Activated T-cell treated with anti-CD3 and anti-CD28 coated beads, Interleukin-2, amount 50 U/mL, for 72 hours (primary cell): ENCODE measurements at places on chromosomes 12 and 14. TPM values are rescaled to one million over a fixed set of nuclear protein-coding genes. Genes with fewer than 3 reads are reported as not detected.
A peak's percentile ranks its signal among the peaks of the same experiment; 100 is the strongest.

IKBIP gene
- 20.4 TPM for total RNA-seq

APOF gene
- total RNA-seq: 0.28 TPM

DNA sequence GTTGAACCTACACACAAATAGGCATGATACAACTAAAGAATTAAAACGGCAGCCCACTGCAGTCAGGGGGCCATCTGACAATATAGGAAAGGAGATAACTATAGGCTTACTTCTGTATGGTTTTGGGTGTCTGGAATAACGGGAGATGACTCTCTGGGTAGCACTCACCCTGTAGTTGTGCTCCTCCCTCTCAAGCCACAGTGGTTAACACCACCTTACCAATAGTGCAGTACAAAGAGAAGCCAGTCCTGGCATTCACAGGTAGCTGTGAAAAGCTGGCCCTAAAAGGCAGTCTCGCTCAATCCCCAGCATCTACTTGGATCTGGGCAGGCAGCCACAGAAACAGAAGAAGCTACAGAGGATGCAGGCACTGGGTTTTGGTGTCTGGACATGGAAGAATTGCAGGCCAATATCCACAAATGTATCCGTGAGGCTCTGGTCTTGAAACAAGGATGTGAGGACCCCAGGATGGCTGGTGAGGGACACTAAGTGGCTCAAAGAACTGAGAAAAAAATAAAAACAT, 93.0 kb downstream of the DPF3 start:
- no peak overlapping the region for H3K27ac ChIP-seq
- peaks cover 16% of the 10 kb centered on the region for H3K4me1 ChIP-seq
- DNase-seq: no peak
- H3K27me3 ChIP-seq: no peaks in the 10 kb centered on the region
- no peaks in the 10 kb centered on the region for H3K36me3 ChIP-seq

KRT83 gene
- not detected for total RNA-seq

GRCh38 chr12:15155271-15155670, 65.9 kb downstream of the RERG start:
- no peak overlapping the region for H3K4me3 ChIP-seq
- no peak overlapping the region for H3K27ac ChIP-seq
- H3K36me3 ChIP-seq: no peaks in the 10 kb centered on the region
- H3K27me3 ChIP-seq: no peaks in the 10 kb centered on the region
- no peak for DNase-seq
- H3K4me1 ChIP-seq: no peaks in the 10 kb centered on the region

DNA sequence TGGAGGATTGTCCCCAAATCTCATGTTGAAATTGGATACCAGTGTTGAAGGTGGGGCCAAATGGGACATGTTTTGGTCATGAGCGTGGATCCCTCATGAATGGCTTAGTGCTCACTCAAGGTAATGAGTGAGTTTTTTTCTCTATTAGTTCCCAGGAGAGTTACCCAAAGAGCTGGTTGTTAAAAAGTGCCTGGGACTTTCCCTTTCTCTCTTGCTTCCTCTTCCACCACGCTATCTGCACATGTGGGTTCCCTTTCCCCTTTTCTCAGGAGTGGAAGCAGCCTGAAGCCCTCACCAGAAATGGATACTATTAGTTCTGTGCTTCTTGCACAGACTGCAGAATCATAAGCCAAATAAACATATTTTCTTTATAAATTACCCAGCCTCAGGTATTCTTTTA, 465.4 kb downstream of the FSCB start:
- no peak for DNase-seq
- no peak overlapping the region for H3K27ac ChIP-seq
- no peaks in the 10 kb centered on the region for H3K27me3 ChIP-seq
- no peaks in the 10 kb centered on the region for H3K4me1 ChIP-seq
- H3K36me3 ChIP-seq: no peaks in the 10 kb centered on the region

DNA sequence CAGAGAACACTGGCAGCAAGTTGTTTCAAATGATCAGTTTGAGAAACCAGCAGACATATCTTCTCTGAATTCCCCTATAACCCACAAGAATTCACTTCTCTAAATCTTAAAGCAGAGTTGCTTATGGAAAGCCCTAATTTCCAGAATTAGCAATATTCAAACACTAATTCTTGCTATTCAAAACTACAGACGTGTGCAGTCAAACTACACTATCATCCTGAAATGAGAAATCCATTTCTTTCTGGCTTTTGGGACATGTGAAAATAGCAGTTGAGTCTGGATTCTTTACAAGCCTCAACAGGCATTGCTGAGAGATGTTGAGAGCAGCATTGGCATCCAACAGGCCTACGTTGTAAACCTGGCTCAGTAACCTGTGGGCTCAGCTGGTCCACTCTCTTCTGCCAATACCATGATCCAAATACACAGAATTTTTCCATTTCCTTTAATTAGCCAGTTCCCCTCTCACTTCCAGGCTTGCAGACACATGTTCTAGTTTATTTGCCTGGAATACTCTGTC, 74.6 kb upstream of the TMTC1 start:
- H3K27me3 ChIP-seq: no peaks in the 10 kb centered on the region
- H3K36me3 ChIP-seq: no peaks in the 10 kb centered on the region
- H3K4me1 ChIP-seq: no peaks in the 10 kb centered on the region
- DNase-seq: no peak

- no peaks in the 10 kb centered on the region for H3K27me3 ChIP-seq
- H3K27ac ChIP-seq: no peak overlapping the region
- H3K4me3 ChIP-seq: no peak overlapping the region
- H3K36me3 ChIP-seq: no peaks in the 10 kb centered on the region
These were observed 587.7 kb downstream of the RPL10L start for GRCh38 chr14:46063872-46064271.

DNA sequence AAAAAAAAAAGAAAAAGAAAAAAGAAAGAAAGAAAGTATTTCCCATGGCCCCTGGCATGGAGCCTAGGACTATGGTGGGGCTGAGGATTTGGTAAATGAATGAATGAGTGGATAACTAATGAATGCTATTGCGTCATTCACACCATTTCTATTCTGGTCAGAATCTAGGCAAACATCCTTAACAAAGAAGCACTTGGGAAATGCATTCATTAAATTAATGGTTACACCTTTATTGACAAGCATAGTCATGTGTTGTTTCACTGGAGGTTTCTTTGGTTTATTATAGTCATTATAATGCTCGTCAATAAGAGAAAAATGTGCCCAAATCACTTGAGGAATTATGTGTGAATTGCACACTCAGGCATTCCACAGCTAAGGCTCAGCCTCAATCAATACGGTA, 13.6 kb upstream of the AQP2 start:
- H3K4me1 ChIP-seq: no peaks in the 10 kb centered on the region
- DNase-seq: no peak
- H3K27me3 ChIP-seq: peaks cover 9% of the 10 kb centered on the region
- no peak overlapping the region for H3K27ac ChIP-seq

GRCh38 chr14:58944343-58944967, 244.0 kb upstream of the DAAM1 start:
- no peaks in the 10 kb centered on the region for H3K4me1 ChIP-seq
- no peak for DNase-seq
- no peaks in the 10 kb centered on the region for H3K36me3 ChIP-seq
- no peaks in the 10 kb centered on the region for H3K27me3 ChIP-seq
- H3K27ac ChIP-seq: no peak overlapping the region
- H3K4me3 ChIP-seq: no peak overlapping the region

DNA sequence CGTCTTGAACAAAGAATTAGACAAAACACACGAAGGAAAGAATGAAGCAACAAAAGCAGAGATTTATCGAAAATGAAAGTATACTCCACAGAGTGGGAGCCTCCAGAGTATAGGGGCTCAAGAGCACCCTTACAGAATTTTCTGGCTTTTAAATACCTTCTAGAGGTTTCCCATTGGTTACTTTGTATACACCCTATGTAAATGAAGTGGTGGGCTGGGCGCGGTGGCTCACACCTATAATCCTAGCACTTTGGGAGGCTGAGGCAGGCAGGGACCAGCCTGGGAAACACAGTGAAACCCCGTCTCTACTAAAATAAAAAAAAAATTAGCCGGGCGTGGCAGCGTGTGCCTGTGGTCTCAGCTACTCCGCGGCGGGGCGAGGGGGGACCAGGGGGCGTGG, 13.1 kb upstream of the DNM1L start:
- no peaks in the 10 kb centered on the region for H3K27me3 ChIP-seq
- no peak for DNase-seq
- no peaks in the 10 kb centered on the region for H3K4me1 ChIP-seq
- H3K4me3 ChIP-seq: no peak overlapping the region

RAPGEF3 gene
- total RNA-seq: 0.62 TPM

B4GALNT1 gene
- 2.5 TPM for total RNA-seq

DNA sequence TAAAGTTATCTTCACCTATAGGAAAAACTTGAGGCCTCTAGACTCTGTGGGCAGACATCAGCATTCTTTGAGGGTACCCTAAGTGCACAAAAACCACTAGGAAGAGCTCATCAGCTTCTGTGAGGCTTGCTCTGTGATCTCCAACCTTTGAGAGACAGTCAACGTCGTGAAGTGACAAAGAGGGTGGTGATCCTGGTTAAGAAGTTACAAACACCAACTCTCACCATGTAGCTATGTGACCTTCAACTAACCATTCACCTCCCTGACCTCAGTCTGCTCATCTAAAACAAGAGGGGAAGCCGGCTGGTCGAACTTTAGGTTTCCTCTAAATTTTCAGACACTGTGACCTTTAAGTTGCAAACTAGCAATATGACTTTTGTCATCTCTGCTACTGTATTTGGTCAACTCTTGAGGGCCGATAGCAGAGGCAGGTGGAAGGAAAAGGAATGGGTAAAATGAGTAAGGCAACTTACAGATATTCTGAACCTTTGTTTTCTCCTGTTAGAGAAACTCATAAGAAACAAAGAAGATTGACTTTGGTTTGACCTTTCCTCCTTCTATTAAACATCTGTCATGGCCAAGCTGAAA, 103.2 kb upstream of the PARP11 start:
- peaks cover 90% of the 10 kb centered on the region for H3K4me1 ChIP-seq
- DNase-seq: peak; percentile 53
- H3K4me3 ChIP-seq: peak overlapping the region; percentile 58
- H3K27ac ChIP-seq: peak overlapping the region; percentile 3
- no peaks in the 10 kb centered on the region for H3K27me3 ChIP-seq
- no peaks in the 10 kb centered on the region for H3K36me3 ChIP-seq

DNA sequence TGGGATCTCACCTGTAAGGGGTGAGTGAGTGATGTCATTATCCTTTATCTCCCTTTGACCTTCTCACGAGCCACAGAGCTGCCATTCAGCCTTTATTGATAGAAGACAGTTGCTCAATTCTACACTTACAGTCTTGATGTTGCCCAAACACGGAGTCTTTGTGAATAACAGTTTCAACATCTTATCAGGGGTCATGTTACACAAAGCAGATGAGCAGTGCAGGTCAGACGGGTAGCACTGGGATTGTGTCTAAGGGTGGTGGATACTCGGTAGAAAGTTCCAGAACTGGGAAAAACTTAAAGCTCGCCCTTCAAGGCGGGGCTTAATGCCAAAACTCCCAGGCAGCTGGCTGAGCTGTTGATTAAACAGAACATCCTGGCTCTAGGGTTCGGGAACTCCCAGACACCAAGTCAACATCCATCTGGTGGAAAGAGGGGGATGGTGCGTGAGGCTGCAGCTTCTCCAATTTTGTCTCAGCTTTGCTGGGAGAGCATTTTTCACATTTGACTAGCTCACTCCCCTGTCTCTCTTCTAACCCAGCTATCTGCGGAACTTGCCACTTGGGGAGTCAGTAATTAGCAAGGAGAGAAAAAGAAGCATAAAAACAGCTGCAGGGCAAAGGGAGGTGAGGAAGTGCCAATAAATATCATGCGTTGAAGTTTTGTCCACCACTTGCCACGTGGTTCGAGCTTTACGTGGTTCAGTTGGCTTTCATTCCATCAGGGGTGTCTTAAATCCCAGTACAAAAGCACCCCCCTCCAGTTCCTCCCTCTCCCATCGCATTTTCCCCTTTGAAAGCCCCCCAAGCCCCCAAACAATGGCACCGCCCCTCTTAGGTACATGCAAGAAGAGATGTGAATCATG, 31.0 kb downstream of the FOXN4 start:
- H3K4me3 ChIP-seq: no peak overlapping the region
- no peak for DNase-seq
- H3K4me1 ChIP-seq: no peaks in the 10 kb centered on the region

DNA sequence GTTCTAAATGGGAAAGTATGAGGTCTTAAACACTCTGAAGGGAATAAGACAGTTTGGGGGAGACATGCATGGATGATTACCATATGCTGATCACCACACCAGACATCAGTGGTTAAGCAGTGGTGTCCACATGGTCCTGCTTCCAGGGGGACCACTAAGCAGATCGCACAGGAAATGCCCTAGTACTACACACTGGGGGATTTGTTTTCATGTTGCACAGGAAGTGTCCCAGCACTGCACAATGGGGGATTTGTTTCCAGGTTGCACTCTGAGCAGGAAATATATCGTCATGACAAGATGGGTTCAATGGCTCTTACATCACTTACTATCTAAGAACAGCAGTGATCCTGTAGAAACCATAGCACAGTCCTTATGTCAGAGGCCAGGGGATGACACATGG, 245.5 kb downstream of the BCL11B start:
- peak; percentile 35 for DNase-seq
- H3K36me3 ChIP-seq: peaks cover 7% of the 10 kb centered on the region
- H3K4me3 ChIP-seq: no peak overlapping the region
- H3K27ac ChIP-seq: no peak overlapping the region
- peaks cover 9% of the 10 kb centered on the region for H3K4me1 ChIP-seq

DNA sequence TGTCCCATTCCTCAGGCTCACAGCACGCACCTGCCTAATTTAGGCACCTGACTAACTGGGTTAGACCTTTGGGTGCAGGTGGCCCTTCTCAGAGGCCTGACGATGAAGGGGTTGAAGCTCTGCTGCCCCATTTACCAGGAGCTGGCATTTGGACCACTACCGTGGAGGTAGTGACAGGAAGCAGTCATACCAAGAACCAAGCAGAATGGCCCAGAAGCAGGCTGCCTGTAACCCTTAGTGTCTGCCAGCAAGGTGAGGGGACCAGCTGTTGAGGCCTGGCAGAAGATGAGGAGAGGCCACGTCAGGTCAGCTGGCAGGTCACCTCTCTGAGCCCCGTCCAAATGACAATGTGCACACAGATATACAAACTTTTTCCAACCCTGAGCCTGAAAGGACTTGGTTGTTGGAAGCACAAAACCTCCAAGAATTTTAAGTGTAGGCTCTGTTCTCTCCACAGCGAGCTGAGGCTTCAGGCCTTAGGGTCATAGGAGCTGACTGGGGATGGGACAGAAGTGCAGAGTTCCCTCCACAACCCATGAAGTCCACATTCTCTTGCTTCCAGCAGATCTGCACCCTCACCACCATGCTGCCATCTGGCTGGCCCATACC, 23.1 kb downstream of the VASH1 start:
- no peak for DNase-seq
- H3K4me1 ChIP-seq: peaks cover 45% of the 10 kb centered on the region
- no peaks in the 10 kb centered on the region for H3K27me3 ChIP-seq

DNA sequence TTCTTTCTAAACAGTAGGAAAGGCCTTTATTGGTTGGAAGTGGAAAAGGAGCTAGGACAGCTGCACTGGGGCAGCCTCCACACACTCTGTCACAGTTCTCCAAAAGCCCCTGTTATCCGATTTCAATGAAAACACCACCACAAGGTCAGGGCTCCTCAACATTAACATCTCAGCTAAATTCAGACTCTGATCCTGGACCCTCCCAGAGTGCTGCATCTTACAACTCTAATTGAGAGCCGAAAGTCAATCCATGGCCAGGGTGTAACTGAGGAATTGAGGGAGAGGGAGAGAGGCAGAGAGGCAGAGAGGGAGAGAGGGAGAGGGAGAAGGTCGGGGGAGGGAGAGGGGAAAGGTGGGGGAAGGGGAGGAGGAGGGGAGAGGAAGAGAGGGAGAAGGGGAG, 32.1 kb downstream of the DICER1 start:
- no peaks in the 10 kb centered on the region for H3K27me3 ChIP-seq
- H3K27ac ChIP-seq: no peak overlapping the region
- no peak for DNase-seq
- peaks cover 4% of the 10 kb centered on the region for H3K36me3 ChIP-seq
- peaks cover 19% of the 10 kb centered on the region for H3K4me1 ChIP-seq
- H3K4me3 ChIP-seq: no peak overlapping the region
